ENCODE measurements at places on chromosomes 6 and 20. TPM values are rescaled to one million over a fixed set of nuclear protein-coding genes. Genes with fewer than 3 reads are reported as not detected.

Gene EPPIN
- not detected for total RNA-seq

Gene SLPI
- 21.9 TPM for total RNA-seq

Gene APOM
- total RNA-seq, result 2.4 TPM

Gene PRSS35
- 0.12 TPM for total RNA-seq

Gene WFDC5
- not detected for total RNA-seq

Gene EEF1A2
- total RNA-seq, result 1,346 TPM

Gene ARMH2
- not detected for total RNA-seq

Gene OR2J3
- total RNA-seq, result not detected

Gene RNF39
- not detected for total RNA-seq

Gene KIF25
- total RNA-seq, result not detected

Gene PAX1
- total RNA-seq, result not detected

Gene ZC2HC1B
- not detected for total RNA-seq

Gene DLK2
- 1.2 TPM for total RNA-seq

Gene PNRC1
- total RNA-seq, result 161 TPM

Gene LGSN
- not detected for total RNA-seq

Gene F13A1
- total RNA-seq, result 100 TPM

Gene CD93
- 41.0 TPM for total RNA-seq

Gene HRH3
- total RNA-seq, result not detected

Gene PCSK2
- total RNA-seq, result 1.7 TPM

Gene MAFB
- 12.9 TPM for total RNA-seq

Gene KHDC1L
- total RNA-seq, result not detected

Gene DDO
- 31.5 TPM for total RNA-seq

Gene POPDC3
- total RNA-seq, result 59.2 TPM

Gene RIPPLY2
- not detected for total RNA-seq

Gene GABRR2
- total RNA-seq, result 0.52 TPM

Gene LRRC73
- total RNA-seq, result 1.0 TPM

Gene PDE7B
- total RNA-seq, result 24.5 TPM

Gene ZSCAN23
- total RNA-seq, result 1.2 TPM

Gene C2
- 5.8 TPM for total RNA-seq

Gene CGA
- total RNA-seq, result 0.59 TPM

Gene DYNLT2
- 0.62 TPM for total RNA-seq

Gene ANGPT4
- 0.05 TPM for total RNA-seq

Gene ATXN1
- total RNA-seq, result 45.2 TPM

Gene KCNB1
- total RNA-seq, result 1.9 TPM

Gene TMEM151B
- not detected for total RNA-seq

Gene GPANK1
- 19.2 TPM for total RNA-seq

Gene C20orf141
- total RNA-seq, result not detected

Gene PTCHD4
- total RNA-seq, result 0.79 TPM

Gene SCAF8
- 52.8 TPM for total RNA-seq

Gene MTFR2
- 0.25 TPM for total RNA-seq

Gene RIMS4
- 0.12 TPM for total RNA-seq
